ENCODE measurements at places on chromosomes 6 and 20.

DNA sequence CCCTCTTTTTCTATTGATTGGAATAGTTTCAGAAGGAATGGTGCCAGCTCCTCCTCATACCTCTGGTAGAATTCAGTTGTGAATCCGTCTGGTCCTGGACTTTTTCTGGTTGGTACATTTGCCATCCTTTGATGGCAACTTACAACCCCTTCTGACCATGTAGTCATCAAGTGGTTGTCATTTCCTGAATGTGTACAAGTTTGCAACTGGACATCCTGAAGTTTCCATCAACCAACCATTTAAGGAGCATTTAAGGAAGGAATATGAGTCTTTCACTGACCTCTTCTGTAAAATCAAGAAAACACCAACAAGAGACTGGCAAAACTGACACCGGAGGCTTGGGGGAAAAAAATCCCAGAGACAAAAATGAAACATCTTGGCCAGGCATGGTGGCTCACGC, 97.4 kb downstream of the RIN2 start:
- no peak for DNase-seq

GRCh38 chr20:45833883-45834796, 541 bp downstream of the SNX21 start:
- peak; percentile 86 for DNase-seq

DNA sequence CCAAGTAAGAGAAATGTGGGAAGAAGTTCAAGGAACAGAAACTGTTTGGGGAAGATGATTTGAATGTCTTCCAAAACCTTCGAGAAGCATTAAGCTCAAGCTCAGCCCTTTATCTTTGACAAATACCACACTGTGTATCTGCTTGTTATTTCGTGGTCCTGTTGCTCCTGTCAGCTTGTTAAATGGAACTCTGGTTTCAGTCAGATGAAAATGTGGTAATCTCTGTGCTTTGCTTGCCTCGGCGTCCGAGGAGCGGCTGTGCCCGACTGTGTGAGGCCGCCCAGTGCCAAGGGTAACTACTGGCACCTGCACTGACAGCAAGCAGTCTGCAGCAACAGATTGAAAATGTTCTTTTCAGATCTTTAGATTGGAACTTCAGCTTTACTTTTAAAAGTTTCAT, 577.9 kb upstream of the FLRT3 start:
- DNase-seq: peak; percentile 29

DNA sequence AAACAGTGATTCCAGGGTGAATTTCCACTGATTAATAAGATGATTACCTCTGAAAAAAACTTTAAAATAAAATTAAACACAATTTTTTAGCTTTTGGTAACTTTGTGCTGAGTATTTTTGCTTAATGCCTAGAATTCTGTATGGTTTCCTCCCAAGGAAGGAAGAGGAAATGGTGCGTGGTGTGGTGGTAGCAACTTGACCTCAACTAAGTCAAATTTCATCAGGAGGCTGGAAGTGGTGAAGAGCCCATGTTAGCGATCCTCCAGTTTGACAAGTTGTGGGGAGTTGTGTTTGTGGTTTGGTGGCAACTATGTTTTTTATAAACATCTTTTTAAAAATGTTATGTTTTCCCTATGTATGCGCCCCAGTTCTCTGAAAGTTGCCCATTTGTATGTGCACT, 5.0 kb upstream of the RTF2 start:
- no peak for DNase-seq

GRCh38 chr6:36124881-36125280, 5.4 kb upstream of the MAPK13 start:
- DNase-seq: no peak

DNA sequence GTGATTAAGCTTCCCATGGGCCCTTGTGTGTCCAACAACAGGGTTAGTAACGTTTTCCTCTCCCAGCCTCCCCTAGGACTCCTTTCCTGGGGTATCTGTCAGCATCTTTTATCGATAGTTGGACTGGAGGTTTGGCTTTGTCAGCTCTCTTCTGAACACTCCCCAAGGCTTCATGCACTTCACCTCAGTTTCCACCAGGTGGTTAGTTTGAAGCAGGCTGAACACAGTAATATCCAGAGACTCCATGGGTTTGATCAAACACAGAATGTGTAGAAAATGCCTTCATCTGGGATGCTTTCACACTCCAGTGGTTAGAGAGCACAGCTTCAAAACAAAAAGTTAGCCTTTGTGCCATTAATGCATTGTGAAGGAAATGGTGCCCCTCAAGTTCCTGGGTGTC, 139.1 kb downstream of the SLC24A3 start:
- no peak for DNase-seq
